ENCODE measurements at places on chromosomes 5 and 9. TPM values are rescaled to one million over a fixed set of nuclear protein-coding genes. Genes with fewer than 3 reads are reported as not detected.

DRD1 gene
- total RNA-seq = not detected

SHC3 gene
- total RNA-seq = not detected

HTR1A gene
- not detected for total RNA-seq

HSDL2 gene
- total RNA-seq = 18.2 TPM

DNA sequence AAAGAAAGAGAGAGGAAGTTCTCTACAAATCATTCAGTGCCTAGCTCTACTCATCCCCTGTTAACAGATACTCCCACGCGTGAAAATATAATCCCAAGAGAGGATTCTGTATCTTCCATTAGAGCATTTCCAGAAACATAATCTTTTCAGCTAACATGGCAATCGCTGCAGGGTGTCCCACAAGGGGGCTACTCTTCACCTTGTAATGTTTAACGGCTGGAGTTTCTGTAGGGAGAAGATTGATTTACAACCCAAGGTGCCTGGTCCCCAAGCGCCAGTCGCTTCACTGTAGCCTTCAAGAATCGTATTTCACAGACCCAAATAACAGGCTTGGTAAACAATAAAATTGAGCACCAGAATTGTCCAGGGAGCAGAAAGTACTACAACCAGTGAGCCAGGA is 318.7 kb downstream of the TLE1 start:
- DNase-seq = no peak

GRCh38 chr5:16669776-16670175 is 53.0 kb upstream of the RETREG1 start:
- no peak for DNase-seq

- no peak for DNase-seq
Measured at GRCh38 chr5:154732212-154732611, 23.0 kb upstream of the LARP1 start.

DNA sequence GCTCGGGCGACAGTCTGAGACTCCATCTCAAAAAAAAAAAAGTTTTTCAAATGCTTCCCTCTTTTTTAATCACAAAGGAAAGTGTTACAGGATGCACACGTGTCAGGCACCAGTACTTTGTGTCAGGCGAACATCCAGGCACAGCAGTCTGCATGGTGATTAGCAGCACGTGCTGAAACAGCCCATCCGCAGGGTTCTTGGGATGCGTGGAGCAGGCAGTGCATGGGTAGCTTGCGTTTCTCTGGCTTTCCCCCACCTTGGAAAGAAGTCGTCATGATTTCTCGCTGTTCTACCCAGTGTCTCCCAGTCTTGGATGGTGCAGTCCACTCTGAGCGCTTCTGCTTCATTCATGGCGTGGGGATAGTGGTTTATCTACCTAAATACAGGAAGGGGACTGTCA is 35.4 kb downstream of the GPR107 start:
- DNase-seq = no peak

DNA sequence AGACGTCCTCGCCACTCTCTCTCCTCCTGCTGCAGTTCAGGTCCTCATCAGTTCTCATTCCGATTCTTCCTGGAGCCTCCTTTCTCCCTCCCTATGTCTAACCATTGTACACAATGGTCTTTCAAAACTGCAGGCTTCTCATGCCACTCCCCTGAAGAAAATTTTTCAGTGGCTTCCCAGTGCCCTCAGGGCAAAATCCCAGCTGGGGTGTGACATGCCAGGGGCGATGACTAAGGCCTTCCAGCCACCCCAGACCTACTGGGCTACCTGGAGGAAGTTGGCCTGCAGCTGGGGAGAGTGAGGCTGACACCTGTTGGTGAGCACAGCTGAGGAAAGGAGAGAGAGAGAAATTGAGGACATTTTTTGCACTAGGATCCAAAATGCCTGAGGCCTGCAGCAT is 65.2 kb downstream of the SREK1 start:
- no peak for DNase-seq

DNA sequence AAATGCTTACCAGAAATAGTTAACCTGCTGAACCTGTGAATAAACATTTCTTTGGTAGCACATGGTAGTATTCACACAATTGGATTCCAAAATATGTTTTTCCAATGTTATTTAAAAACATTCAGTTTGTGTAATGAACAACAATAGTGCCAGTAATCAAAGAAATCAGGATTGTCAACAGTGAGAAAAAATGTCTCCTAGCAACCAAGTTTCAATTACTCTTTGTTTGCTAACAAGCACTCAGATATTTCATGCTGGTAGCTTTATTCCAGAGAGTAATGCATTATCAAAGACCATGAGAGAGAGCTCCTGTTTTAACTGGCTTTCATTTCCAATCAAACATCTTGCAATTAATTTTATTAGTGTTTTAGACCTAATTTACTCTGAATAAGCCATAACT is 768.1 kb upstream of the GRAMD2B start:
- DNase-seq = no peak

GRCh38 chr5:62680121-62680520 is 101.5 kb downstream of the LRRC70 start:
- no peak for DNase-seq

INSL4 gene
- not detected for total RNA-seq

- DNase-seq = no peak
Measured at GRCh38 chr5:125148706-125149105, 402.3 kb upstream of the ZNF608 start.

- no peak for DNase-seq
Measured at GRCh38 chr9:36625006-36625615, 52.4 kb downstream of the MELK start.

DNA sequence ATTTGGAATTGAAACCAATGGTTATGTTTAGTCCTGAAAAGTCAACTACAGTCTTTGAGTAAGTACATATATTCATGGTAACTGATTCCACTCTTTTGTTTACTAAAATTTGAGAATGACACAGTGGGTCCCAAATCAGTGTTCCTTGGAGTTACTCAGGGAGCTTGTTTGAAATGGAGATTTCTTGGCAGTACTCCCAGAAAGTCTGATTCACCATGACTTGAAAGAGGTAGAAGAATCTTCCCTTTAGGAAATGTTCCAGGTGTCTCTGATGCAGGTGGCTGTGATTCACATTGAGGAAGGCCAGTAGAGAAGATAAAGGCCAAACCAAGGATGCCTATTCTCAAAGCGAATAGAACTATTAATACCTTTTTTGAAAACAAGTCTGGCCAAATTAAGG is 1078.3 kb downstream of the CDH12 start:
- DNase-seq = no peak

- no peak for DNase-seq
Measured at GRCh38 chr9:16752601-16753000, 117.9 kb downstream of the BNC2 start.

- DNase-seq = no peak
Measured at GRCh38 chr9:88399966-88400365, 11.7 kb downstream of the SPIN1 start.

IER5L gene
- 4.9 TPM for total RNA-seq

COX7C gene
- total RNA-seq = 432 TPM

DNA sequence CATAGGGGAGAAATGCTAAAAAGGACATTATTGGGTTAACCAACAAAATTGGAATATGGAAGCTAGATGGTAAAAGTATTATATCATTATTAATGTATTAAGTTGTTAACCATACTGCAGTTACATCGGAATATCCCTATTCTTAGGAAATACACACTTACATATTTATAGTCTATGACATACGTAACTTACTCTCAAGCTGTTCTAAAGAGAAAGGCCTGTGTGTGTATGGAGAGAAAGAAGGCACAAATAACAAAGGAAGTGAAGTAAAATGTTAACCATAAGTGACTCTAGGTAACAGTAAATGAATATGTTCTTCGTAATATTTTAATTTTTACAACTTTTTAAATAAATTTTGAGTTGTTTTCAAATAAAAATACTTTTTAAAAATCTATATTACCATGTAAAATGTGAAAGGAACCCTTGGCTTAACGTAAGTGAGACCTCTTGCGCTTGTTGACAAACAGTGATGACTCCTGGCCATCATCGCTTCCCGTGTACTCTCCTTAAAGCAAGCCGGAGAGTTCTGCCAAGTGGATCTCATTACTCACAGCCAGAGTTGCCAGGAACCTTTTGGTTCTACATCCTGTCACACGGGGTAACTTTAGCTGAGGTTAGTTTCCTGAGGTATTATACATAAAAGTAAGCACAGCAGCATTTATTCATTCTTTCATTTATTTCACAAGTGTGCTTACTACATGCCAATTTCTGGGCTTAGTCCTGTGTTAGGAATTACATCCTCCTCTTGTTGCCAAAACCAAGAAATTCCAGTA is 165.4 kb downstream of the EPB41L4A start:
- no peak for DNase-seq

DNA sequence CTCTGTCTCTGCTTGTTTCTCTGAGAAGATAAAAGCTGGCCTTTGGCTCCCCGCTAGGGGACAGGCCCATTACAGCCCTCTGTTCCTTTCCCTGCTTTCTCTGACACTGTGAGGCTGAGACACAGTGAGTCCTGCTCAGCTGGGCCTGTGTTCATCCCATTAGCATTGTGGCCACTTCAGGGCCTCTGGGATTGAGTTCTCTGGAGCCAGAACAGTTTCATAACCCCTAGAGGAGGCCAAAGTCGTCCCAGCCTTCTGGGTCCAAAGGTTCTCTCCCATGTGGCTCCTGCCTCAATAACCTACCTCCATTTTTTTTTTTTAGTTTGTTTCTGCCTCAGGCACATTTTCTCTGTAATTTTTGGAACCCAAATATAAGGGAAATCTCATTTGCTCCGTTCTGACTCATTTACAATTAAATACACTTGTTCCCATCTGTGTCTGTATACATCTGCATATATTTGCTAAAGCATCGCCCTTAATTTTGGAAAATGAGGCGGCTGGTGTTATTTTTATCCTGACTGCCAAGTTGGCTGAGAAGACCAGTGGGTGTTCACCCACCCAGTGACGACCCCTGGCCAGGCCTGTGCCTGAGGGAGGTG is 27.3 kb upstream of the CTNNA1 start:
- no peak for DNase-seq

DNA sequence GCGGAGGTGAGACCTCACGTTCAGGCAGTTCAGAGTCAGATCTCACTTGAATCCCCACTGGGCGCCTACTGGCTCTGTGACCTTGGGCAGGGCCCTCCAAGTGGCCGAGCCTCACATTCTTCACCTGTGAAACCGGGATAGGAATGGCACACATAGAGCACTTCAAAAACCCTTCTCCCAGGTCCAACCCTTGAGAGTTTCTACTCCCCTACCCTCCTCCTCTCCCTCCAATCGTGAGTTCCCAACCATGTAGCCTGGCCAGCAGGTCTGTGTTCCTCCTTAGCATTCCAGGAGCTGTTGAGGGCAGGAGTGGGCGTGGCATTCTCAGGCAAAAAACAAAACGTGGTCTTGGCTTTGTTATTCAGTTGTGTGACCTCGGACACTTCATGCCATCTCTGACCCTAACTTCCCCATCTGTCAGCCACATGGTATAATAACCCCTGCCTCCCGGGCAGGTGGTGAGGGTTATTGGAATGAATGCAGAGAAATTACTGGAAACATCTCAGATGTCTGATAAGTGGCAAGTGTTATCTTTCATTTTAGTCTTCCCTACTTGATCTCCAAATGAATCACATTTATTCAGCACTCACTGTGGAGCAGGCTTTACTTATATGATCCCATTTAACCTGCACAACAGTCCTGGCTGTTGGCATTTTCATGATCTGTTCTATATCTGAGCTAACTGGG is 112.8 kb upstream of the BOD1 start:
- no peak for DNase-seq

- peak; percentile 28 for DNase-seq
Measured at GRCh38 chr9:93812410-93812668, 142.8 kb downstream of the BARX1 start.

HMCN2 gene
- not detected for total RNA-seq

DNA sequence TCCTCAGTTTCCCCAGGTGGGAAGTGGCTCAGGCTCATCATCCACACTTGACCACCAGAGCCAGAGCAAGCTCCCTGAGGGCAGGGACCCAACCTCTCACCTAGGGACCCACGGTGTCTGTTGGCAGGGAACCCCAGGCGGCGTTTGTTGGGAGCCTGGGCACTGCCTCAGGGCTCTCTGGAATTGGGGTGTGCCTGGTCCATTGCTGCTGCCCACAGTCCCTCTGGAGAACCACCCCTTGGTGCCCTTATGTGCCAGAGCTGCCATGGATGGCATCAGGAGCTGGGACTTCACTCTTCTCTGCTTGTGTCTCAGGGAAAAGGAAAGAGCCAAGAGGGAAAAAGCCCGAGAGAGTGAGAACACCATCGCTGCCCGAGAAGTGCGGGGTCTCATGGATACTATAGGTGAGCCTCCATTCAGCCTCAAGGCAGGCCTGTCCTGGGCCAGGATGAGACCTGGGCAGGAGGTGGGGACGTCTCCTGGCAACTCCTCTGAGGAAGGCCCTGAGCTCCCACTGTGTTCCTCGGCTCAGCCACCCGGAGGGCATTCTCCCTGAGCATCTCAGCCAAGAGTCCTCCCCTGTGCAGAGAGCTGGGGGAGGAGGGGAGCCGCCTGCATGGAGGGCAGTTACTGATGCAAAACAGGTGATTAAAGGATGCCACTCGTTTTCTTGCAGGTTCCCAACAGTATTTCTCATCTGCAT is 4.5 kb downstream of the CCDC180 start:
- DNase-seq = no peak

- DNase-seq = peak; percentile 34
Measured at GRCh38 chr5:132471151-132471907, 19.2 kb downstream of the IRF1 start.

DNA sequence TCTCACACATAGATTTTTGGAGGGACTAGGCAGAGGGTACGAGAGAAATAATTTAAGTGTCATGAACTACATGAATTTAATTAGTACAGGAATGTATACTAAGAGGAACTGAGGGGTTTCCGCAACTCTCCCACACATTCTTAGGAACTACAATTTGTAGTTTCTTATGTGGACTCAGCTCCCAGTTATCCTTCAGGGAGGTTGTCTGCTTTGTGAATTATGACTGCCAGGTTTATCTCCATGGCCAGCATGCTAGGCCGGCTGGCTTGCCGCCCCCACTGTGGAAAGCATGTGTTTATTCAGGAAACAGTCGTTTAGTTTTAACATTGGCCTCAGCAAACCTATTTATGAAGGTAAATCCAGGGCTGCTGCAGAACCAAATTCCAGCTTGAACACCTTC is 415.0 kb downstream of the KCTD16 start:
- no peak for DNase-seq

DNA sequence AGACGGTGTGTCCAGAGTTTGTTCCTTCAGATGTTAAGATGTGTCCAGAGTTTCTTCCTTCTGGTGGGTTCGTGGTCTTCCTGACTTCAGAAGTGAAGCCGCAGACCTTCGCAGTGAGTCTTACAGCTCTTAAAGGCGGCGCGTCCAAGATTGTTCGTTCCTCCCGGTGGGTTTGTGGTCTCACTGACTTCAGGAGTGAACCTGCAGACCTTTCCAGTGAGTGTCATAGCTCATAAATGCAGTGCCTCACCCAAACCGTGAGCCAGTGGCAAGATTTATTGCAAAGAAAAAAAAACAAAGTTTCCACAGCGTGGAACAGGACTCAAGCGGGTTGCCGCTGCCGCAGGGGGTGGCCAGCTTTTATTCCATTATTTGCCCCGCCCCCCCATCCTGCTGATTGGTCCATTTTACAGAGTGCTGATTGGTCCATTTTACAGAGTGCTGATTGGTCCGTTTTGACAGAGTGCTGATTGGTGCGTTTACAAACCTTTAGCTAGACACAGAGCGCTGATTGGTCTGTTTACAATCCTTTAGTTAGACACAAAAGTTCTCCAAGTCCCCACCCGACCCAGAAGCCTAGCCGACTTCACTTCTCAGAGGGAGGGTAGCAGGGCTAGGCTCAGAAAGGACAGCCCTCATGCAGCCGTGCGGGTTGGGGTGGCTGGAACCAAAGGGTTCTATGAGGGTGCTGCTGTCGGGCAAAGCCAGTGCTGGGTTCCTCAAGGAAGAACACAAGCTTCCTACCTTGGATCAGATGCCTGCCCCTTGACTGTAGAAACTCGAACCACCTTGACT is 9.1 kb upstream of the RNF130 start:
- DNase-seq = no peak

GRCh38 chr9:134040176-134040565 is 14.9 kb downstream of the BRD3OS start:
- no peak for DNase-seq
